ENCODE measurements at places on chromosomes 6 and 20.

DNA sequence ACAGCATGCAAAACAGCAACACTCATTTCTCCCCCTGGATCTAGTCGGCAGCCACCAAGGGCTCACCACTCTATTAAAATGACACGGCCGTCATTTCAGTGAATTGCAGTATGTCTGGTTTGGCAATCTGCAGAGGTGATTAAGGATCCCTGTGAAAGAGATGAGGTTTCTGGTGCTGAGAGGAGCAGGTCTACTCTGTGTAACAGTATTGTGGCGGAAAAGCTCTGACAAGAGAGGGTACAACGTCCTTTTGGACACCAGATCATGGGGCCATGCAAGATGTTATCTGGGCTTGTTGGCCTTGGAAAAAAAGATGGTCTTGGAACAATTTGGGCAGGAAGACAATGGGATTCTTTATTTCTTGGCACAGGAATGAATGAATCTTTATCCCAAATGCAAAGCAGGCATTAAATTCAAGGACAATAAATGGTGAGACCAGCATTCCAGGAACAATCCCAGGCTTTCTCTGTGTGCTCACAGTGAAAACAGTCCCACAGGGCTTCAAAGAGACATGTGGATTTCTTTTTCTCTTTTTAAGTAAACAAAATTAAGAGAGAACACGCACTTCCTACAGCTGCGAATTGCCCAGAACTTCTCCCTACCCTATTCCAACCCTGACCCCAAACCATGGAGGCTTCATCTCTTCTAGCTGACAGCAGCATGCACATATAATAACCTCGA lies 33.7 kb upstream of the ADGRF1 start:
- no peak for DNase-seq

GRCh38 chr20:37162646-37163045 lies 16.5 kb upstream of the RPN2 start:
- peak; percentile 31 for DNase-seq

DNA sequence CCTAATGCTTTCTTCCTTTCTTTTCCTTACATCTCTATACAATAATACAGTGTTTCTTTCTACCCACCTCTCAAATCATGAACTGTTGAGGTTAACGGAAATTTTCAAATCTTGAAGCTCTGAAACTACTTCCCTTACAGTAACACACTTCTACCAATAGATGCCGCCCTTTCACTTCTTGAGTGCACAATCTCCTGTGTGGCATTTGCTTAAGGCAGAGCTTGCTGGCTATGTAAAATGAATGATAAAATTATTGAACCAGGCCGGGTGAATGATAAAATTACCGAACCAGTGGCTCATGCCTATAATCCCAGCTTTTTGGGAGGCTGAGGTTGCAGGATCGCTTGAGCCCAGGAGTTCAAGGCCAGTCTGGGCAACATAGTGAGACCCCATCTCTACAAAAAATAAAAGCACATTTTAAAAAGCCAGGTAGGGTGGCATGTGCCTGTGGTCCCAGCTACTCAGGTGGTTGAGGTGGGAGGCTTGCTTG lies 56.8 kb downstream of the KCNS1 start:
- DNase-seq: peak; percentile 88

DNA sequence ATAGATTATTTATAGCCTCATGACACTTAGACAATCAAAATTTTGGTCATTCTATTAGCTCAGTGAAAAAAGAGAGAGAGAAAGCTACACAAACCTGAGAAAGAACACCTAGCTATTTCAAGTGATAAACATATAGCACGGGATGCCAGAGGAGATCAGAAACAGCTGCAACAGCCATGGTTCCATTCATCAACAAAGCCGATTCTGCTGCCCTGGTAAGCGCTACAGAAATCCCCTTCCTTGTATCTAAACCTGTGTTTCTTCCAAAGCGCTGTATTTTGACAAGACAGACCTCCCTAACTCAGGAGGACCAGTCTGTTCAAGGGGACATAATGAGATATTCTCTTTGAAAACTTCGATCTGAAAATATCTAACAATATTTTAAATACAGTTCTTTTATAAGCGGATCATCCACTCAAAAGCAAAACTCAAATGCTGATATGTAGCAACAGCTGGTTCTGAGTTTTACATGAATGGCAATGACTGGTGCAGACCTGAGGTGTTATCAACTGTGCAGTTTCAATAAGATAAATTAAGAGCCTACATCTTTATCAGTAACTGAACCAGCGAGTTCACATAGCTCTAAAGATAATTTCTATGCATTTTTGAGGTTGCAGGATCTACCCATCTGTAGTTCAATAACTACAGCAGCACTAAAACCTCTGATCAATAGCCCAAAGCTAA lies 447.8 kb downstream of the FRK start:
- DNase-seq: no peak

DNA sequence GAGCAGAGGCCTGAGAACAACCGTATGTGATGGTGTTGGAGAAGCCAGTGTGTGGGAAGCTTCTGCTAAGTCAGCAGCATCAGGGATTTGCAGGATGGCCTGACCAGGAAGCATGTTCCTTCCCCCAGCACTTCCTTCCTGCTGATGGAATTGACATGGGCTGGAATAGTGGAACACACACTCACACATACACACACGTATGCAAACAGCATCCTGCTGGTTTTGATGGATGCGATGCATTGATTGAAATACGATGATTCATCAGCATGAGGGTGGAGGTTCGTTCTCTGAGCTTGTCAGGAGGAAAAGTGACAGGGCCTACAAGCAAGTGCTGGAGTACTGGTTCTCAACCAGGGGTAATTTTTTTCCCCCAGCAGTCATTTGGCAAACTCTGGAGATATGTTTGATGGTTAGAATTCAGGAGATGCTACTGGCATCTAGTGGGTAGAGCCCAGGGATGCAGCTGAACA lies 229.1 kb downstream of the NFATC2 start:
- DNase-seq: no peak

GRCh38 chr20:46046588-46047310 lies 17.7 kb downstream of the SLC12A5 start:
- DNase-seq: no peak

- peak; percentile 51 for DNase-seq
These were observed 187.5 kb upstream of the PDE10A start for GRCh38 chr6:165850434-165851019.

- DNase-seq: no peak
These were observed 381.8 kb downstream of the CENPW start for GRCh38 chr6:126721581-126722160.

- DNase-seq: no peak
These were observed 110.4 kb downstream of the BANF2 start for GRCh38 chr20:17810062-17810631.

- DNase-seq: no peak
These were observed 83.0 kb upstream of the RALY start for GRCh38 chr20:33910529-33911327.

GRCh38 chr20:51758978-51759544 lies 9.1 kb downstream of the ATP9A start:
- DNase-seq: no peak

DNA sequence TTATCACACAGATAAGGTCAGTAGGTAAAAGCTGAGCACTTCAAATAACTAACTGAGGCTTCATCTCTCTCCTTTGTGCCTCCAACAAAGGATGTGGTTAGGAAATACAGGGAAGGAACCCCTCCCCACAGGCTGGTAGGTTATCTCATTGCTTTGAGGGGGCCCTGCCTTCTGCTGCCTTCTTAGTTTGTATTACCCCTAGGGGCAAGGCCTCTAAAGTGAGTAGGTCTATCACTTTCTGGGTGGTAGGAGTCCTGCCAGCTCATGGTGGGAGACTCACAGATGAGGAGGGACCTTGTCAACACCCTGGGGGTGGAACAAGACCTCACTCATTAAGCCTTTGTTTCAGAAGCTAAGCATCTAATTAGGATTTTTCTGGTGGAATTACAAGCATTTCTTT lies 34.6 kb downstream of the EDN1 start:
- DNase-seq: peak; percentile 92

DNA sequence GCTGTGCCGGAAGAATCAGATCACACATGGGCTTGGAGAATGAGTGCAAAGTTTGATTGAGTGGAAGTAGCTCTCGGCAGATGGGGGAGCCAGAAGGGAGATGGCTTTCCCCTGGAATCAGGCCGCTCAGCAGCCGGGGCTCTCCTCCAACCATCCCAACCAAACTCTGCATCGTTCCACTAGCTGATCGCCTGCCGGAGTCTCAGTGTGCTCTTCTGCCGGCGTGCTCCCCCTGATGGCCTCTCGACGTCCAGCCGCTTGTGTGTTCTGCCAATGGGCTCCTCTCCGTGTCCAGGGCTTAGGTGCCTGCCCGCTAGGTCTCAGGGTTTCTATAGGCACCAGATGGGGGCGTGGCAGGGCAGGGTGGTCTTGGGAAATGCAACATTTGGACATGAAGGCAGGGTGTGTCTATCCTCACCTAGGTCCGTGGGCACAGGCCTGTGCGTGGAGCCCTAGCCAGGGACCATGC lies 4.9 kb upstream of the BIRC7 start:
- DNase-seq: peak; percentile 93

DNA sequence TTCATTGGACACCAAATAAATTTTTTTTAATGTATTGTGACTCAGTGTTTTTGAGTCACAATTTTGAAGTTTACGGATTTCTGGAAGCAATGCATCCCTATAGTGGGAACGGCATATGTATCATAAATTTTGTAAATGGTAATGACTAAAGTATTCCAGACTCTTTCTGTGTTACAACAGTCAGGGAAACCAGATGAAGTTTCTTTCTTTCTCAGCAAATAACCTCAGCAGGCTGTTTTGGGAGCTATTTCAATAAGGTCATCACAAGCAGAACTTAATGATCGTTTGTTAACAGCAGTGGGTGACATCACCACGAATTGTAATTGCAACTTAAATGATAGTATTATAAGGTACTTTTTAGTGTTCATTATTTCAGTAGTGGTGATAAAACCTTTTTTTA lies 52.0 kb downstream of the HIVEP1 start:
- DNase-seq: no peak

GRCh38 chr6:80331522-80331921 lies 225.1 kb downstream of the BCKDHB start:
- no peak for DNase-seq

DNA sequence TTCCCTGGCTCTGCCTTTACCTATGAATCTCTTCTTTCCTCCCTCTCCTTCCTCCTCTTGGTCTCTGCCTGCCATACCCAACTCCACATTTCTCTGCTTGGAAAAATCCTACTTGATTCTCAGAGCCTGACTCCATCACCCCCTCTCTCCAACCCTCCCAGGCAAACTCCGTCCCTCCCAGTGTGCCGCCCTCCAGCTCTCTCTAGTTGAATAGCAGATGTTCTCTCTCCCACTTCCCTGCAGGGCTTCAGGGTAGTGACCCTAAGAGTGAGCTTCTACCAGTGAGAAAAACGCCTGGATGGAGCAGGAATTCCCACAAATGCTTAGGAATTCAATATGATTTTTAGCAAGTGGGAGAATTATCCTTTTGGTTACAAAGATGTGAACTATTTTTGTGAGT lies 141.6 kb downstream of the MTHFD1L start:
- no peak for DNase-seq

DNA sequence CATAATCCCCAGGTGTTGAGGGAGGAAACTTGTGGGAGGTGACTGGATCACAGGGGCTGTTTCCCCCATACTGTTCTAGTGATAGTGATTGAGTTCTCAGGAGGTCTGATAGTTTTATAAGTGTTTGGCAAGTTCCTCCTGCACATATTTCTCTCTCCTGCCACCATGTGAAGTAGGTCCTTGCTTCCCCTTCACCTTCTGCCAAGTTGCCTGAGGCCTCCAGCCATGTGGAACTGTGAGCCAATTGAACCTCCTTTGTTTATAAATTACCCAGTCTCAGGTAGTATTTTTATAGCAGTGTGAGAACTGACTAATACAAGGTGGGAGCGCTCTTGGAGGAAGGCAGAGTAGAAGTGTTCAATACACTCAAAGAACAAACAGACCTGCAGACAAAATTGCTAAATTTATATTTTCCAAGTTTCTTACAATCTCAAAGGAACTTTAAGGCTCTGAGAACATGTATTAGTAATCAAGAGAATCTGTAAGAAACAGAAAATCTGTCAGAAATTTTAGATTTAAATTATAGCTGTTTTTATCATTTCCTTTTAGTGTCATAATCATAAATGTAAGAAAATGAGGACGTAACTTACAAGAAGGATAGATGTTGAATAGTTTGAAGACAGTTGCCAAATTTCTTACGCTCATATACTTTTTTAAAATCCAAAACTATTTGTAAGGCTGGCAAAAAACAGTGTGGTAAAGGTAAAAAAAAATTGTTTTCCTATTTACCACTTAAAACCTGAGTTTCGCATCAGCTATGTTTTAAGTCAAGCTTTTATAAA lies 77.7 kb downstream of the ASCC3 start:
- peak; percentile 11 for DNase-seq

DNA sequence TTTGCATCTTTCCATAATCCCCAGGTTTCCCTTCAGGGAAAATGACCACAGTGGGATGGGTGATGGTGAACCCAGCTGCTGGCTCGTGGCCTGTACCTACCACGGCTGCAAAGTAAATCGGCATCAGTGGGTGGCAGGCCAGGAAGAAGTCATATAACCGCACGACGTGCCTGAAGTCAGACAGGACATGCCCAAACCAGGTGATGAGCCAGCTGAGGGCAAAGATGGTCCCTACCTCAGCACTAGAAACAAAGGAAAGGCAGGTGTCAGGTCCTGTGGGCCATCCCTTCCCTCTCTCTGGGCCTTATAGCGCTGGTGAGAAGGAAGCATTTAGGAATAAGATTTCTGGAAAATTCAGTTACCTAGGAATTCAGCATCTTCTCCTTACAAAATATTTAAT lies 22.2 kb downstream of the TBC1D20 start:
- DNase-seq: no peak

GRCh38 chr6:169215201-169215681 lies 38.4 kb downstream of the THBS2 start:
- peak; percentile 5 for DNase-seq

DNA sequence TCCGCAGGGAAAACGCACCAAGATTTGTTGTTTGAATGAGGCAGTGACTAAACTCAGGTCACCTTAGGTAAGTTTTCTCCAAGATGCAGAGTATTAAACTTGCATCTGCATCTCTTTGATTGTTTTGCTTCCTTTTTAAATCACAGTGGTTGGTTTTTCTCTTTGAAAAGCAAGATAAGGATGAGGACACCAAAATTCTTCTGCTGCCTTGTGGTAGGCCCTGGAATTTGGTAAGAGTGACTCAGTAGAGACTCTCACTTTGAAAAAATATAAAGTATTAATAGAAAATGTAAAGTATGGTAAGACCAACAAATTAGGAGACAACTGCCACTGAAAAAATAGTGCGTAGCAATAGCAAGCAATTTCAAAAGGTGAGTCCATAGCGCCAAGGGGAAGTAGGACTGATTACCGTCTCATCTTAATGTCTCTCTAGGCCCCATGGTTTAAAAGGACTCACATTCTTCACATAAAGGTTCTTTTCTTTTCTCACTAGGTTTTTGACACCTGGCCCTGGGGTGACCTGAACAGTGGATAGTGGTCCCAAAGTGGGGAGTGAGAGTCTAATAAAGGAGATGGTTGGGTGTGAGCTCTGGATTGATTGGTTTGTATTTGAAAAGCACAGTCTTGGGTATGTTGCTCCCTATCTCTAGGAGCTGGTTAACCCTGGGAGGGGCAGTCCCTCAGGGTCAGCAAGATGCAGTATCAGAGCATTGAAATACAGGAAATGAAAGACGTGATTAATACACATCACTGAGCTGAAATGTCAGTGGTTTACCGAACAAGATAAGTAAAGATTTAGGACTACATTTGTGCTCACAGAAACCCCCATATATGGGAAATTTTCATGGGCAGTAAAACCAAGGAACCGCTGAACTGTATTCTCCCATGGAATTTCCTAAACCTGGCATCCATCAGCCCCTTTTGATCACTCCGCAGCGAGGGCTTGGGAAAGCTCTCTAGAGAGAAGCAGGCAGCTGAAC lies 221.2 kb downstream of the SLC24A3 start:
- DNase-seq: no peak

GRCh38 chr6:5190507-5190906 lies 70.2 kb downstream of the LYRM4 start:
- DNase-seq: no peak

All from mesendoderm (in vitro differentiated cells).